ENCODE measurements at places on chromosomes 13 and 19. TPM values are rescaled to one million over a fixed set of nuclear protein-coding genes. Genes with fewer than 3 reads are reported as not detected.
A peak's percentile ranks its signal among the peaks of the same experiment; 100 is the strongest.

DNA sequence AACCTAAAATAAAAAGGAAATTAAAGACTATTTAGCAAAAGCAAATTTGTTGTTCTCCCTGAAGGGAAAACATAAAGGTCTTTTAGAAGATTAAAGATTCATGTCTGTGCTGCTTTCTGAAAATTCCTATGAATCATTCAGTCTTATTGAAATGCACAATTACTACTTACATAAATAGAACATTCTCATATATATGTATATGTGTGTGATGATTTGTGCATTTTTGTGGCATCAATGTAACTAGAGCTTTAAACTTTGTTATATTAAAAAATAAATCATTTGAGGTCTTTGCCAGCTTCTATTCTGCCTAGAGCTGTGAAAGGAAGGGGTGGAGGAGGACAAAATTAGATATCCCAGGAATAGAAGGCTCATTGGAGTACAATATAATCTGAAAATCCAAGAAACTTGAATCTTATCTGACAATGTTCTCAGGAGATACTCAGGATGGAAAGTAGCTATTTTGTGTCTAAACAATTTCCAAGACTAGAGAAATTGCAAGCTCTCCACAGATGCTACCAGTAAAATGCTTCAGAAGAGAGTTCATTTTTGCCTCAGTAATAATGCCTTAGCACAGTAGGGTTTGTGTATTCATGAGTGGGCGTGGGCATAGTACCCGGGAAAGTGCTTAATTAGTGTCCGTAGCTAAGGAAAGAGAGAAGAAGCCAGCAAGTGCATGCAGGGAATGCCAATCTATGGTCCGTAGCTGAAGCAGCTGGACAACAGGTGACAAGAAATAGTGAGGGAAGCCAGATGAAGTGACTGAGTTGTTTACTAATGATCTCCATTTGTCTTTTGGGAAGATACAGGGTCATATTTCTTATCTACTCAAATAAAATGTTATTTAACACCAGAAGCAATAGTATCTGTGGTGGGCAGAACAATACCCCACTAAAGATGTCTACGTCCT lies 395.5 kb upstream of the NBEA start:
- no peaks in the 10 kb centered on the region for H3K36me3 ChIP-seq
- H3K27me3 ChIP-seq, result no peaks in the 10 kb centered on the region
- H3K4me1 ChIP-seq, result no peaks in the 10 kb centered on the region
- H3K27ac ChIP-seq, result no peak overlapping the region
- H3K4me3 ChIP-seq, result no peak overlapping the region
- no peak for DNase-seq

Gene ZNF296
- total RNA-seq, result not detected

Gene KCNC3
- total RNA-seq, result 2.6 TPM

Gene LMTK3
- total RNA-seq, result 1.1 TPM

- DNase-seq, result no peak
- peak within 1 kb of the TSS; percentile 99 for H3K27ac ChIP-seq
- peak within 1 kb of the TSS; percentile 87 for H3K4me3 ChIP-seq
- H3K27me3 ChIP-seq, result no peaks in the 10 kb centered on the region
- H3K36me3 ChIP-seq, result no peaks in the 10 kb centered on the region
Observed at GRCh38 chr13:67229481-67230403, at the start of gene PCDH9. TSS of gene PCDH9 (minus strand) at chr13:67230336. CDS start at chr13:67228440, 1,896 bp downstream.

DNA sequence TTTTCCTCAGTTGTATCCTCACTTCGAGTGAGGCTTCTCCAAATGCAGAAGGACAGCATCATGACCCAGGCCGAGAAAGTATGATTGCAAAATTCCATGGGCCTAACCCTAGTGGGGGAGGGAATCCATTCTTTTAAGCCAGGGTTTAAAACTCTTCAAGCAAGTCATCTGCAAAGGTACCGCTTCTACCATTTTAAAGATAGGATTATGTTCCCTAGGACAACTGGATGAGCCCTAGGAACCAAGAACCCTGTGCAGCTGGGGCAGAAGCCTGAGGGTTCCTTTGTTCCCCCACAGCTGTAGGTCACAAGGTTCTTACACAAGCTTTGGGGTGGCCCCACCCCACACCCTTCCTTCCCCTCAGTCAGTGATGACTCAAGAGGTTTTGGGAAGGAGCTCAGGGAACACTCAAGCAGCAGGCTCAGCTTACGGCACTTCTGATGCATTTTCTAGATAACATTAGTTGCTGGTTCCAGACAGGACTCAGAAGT lies 13.5 kb downstream of the ARL11 start:
- H3K36me3 ChIP-seq, result no peaks in the 10 kb centered on the region
- peak overlapping the region; percentile 41 for H3K4me3 ChIP-seq

Gene PNMA8C
- total RNA-seq, result not detected

DNA sequence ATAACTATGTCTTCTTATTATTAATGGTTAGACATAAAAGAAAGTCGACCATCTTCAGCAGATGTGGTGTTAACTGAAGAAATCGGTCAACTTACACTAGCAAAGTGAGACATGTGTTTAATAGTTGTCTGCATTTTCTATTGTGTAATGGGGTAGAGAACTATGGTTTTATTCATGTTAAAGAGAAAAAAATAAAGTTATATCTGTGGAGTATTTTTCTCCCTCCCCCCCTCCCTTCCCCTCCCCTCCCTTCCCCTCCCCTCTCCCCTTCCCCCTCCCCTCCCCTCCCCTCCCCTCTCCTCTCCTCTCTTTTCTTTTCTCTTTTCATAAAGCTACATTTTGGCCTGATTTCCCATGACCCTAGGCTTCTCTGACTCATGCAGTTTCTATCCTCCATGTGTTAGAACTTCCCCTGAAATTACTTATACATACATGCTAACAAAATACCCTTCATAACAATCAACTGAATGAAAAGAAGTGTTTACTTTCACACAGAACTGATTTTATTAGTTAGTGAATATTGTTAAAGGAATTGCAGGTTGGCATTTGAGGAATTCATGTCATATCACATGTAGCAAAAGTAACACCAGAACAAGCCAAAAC lies 1431.0 kb upstream of the ATXN8OS start:
- H3K27ac ChIP-seq, result no peak overlapping the region
- H3K4me3 ChIP-seq, result no peak overlapping the region
- H3K36me3 ChIP-seq, result no peaks in the 10 kb centered on the region
- DNase-seq, result no peak

GRCh38 chr13:98549728-98550317 lies 27.1 kb downstream of the STK24 start:
- no peak overlapping the region for H3K27ac ChIP-seq
- no peak for DNase-seq
- H3K27me3 ChIP-seq, result no peaks in the 10 kb centered on the region

Gene ZNF540
- total RNA-seq, result 6.9 TPM

DNA sequence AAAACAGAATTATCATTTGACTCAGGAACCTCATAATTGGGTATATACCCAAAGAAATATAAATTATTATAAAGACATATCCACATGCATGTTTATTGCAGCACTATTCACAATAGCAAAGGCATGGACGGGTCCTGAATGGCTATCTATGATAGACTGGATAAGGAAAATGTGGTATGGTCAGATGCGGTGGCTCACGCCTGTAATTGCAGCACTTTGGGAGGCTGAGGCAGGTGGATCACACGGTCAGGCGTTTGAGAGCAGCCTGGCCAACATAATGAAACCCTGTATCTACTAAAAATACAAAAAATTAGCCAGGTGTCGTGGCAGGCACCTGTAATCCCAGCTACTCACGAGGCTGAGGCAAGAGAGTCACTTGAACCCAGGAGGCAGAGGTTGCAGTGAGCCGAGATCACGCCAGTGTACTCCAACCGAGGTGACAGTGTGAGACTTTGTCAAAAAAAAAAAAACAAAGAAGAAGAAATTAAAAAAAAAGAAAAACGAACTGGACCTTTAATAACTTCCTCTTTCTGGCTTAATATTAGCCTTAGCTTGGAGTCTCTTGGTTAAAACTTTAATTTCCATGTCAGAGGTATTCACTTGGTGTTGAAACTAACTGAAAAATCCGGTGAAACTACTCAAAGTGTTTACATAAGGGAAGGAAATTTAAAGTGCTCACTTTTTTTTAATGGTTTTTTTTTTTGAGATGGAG lies 104.4 kb downstream of the ZNF486 start:
- H3K36me3 ChIP-seq, result no peaks in the 10 kb centered on the region
- H3K27me3 ChIP-seq, result peaks cover 13% of the 10 kb centered on the region

GRCh38 chr13:64884976-64885375 lies 2345.2 kb downstream of the PCDH9 start:
- no peak for DNase-seq
- no peaks in the 10 kb centered on the region for H3K36me3 ChIP-seq
- no peaks in the 10 kb centered on the region for H3K27me3 ChIP-seq
- no peak overlapping the region for H3K4me3 ChIP-seq
- H3K27ac ChIP-seq, result no peak overlapping the region
- H3K4me1 ChIP-seq, result no peaks in the 10 kb centered on the region

Gene ATP4A
- total RNA-seq, result not detected

Gene CLIP3
- 5.4 TPM for total RNA-seq

Data from left ventricle myocardium inferior (tissue), 1 donor.